GM12892 (cell line): ENCODE measurements at places on chromosomes 12 and 14.
A peak's percentile ranks its signal among the peaks of the same experiment; 100 is the strongest.

DNA sequence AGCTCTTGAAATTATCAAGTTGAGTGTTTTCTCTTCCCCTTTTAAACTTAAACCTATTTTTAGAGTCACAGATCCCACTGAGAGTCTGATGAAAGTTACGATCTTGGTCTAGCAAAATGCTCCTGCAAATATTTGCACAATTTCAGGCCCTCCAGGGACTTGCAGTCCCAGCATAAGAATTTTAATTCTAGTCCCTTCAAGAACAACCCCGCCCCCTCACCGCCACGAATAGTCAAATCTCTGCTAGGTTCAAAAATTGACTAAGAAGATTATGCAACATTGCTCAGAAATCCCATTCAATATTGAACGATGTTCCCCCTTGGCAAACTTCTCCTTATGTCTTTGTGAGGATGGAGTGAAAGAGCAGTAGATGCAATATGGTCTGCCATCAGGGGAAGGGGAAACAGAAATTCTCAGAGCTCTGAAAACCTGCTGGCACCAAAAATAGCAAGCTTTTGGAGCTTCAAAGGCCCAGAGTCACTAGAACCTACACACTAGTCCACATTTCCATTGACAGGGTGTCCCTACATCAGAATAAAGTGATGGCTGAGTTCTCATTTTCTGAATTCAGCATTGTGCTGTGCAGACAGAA lies 127.5 kb upstream of the CCDC175 start:
- no peak for DNase-seq

DNA sequence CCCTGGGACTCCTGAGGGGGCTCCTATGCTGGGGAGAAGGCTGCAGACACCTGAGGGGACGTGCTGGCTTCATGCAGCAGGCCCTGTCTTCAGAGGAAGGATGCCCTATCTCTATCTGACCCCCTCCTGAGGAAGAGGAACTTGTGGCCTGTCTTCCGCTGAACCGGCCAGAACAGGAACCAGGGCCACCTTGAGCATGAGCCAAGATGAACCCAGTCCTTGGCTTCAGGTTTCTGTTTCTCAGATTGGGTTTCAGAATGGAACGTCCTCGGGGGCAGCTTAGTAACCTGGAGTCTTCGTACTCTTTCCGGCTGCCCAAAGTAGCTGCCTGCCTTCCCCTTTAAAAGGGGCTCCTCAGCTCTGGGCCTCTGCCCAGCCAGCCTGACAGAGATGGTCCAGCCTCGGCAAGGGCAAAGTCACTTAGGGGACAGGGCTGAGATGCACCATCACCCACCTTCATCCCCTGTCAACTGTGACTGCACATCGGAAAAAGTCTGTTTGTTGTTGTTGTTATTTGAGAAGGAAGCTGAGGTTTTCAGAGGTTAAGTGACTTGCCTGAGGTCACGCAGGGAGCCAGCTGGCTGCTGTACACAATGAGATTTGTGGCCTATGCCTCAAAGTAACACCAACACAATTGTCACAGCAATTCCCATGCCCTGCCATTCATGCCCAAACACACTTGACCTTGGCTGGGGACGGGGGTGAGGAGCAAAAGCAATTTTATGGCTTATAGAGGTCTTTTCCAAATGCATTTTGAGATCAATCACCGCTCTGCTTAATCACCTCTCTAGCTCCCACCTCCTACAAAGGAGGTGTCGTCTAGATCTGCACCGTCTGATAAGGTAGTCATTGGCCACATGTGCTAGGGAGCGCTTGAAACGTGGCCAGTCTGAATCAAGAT lies 13.4 kb downstream of the ASB2 start:
- no peak for DNase-seq

DNA sequence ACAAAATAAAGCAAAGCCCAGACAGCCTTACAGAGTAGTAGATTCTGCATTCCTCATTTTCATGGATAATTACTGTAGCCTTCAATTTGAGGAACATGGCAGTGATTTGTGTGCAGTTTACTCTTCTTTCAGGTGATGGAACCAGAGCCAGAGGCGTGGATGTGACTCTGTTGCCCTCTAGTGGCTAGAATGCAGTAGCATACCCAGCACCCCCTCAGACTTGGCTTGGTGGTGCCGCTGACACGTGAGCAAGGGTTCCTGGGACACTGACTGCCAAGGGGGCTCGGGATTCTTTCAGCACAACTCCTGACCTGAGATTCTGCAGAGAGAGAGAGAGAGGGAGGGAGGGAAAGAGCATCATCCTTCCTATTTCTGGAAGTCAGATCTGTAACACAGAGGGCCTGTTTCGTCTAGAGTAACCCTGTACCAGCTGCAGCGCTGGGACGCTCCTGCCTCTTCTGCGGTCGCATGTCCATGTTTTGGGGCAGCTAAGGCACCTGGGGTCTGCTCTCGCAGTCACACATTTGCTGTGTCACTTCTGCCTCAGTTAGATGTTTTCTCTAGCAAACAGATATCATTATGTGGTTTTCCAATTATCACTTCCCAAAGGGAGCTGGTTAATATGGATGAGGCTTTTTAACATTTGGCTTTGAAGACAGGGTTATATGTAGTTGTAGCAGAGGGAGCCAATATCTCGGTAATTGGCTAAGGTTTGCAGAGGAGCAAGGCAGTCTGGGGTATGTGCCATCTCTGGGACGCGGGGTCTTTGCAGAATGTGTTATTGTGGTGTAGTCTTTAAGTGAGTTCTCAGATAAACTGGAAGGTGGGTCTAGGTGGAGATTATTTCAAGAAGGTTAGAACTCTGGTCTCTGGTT lies 428.1 kb downstream of the NRXN3 start:
- peak; percentile 22 for DNase-seq

- peak; percentile 74 for DNase-seq
Measured at GRCh38 chr12:6647083-6647604, at the start of gene ACRBP. ACRBP (minus strand) TSS chr12:6647432; CDS start chr12:6647366, 66 bp downstream.

DNA sequence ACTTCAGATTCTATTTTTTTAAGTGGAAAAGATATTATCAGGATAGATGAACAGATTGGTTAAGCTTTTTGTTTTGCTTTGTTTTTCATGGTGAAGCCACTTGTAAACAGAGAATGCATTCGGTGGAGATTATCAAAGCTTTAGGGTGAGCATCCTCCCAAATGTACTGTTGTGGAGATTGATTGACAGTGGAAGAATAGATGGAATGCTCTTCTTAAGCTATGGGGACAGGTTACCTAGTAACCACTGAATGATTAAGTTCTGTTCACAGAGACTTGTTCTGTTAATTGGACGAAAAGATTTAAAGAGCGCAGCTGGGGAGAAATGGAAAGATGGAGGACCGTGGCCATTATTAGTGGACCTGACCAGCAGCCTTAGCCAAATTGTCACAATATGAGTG lies 21.8 kb upstream of the SPATA7 start:
- DNase-seq: no peak

GRCh38 chr14:61602003-61602732 lies 93.1 kb upstream of the HIF1A start:
- no peak for DNase-seq

GRCh38 chr14:52082903-52083302 lies 14.0 kb upstream of the NID2 start:
- no peak for DNase-seq

- no peak for DNase-seq
Measured at GRCh38 chr12:41120211-41120610, 67.9 kb upstream of the PDZRN4 start.

GRCh38 chr12:1170411-1170810 lies 179.4 kb downstream of the ERC1 start:
- DNase-seq: no peak

DNA sequence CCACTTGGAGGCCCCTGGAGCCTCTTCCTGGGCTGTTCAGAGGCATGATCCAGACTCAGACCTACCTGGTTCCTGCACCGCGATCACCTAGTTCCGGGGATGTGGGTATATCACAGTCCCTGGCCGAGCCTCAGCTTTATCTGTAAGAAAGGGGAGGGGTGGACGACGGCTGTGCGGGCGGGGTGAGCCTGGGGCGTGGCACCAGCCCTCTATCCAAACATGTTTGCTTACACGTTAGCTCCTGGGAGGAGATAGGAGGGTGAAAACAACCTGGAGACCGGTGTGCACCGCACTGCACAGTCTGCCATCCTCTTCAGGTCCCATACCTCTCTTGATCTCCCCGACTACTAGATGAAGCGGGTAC lies 1.2 kb downstream of the ANKRD9 start:
- DNase-seq: no peak
